Activated CD4-positive, CD25-positive, alpha-beta regulatory T cell (primary cell): ENCODE measurements at places on chromosomes 13 and 19.

- no peak for DNase-seq
These were observed 7.2 kb downstream of the TMEM255B start for GRCh38 chr13:113766035-113766800.

DNA sequence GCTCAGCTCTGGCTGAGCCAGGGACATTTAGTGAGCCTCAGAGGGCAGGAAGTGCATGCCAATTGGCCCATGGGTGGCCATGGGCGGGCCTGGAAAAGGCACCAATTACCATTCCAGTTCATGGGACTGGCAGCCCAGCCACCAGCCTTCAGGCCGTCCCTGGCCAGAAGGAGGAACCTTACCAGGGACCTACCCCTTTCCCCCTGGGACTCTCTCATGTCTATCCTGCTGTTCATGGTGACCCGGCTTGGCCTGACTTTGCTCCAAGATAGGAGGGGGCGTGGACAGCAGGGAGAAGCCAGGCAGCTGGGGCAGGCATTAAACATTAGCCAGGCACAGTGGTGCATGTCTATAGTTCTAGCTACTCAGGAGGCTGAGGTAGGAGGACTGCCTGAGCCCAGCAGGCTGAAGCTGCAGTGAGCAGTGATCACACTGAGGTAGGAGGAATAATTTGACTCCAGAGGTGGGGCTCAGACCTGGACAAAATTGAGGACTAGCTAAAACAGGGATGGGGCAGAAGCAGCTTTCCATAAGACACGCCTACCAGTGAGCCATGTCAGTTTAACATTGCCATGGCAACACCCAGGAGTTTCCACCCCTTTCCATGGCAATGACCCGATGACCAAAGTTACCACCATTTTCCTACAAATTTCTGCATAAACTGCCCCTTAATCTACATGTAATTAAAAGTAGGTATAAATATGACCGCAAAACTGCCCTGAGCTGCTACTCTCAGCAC lies 14.3 kb upstream of the ZNF426 start:
- DNase-seq, result no peak

DNA sequence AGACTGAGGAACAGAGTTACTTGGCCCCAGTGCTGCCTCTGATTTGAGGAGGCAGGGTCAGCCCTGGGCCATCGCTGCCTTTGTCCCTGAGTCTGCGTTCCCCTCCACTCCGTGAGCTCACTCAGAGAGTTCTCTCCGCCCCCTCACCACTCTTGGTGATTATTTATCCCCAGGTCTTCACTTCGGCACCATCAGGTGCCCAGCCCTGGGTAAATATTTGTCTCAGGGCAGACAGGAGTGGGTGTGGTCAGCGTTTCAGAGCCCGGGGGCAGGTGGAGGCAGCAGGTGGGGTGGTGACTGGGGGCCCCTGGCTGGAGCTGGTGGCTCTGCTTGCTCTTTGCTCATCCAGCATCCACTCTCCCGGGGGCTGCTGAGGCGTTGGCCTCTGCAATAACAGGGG lies 20.6 kb downstream of the PPP1R37 start:
- no peak for DNase-seq

DNA sequence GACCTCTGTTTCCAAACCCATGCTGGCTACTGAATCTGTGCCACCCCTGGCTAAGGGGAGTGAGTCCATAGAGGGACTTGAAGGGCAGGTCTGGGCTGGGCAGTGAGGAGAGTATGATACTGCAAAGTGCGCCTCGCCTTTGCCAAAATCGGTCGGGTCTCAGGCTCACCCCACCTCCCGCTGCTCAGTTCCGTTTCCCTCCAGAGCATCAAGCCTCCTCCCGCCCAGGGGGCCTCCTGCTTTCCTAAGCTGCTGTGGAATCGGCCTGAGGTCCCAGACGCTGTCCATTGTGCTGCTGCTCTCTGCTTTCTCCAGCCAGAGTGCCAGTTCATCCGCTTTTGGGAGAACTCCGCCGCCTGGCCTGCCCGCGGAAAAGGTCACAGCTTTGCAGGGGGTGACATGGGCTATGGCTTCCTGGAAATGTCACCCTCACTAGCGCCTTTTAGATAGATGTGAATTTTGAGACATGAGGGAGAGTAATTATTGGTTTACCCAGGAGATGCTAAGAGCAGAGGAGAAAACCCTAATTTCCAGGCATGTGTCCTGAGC lies 1418.4 kb downstream of the UQCRFS1 start:
- no peak for DNase-seq

DNA sequence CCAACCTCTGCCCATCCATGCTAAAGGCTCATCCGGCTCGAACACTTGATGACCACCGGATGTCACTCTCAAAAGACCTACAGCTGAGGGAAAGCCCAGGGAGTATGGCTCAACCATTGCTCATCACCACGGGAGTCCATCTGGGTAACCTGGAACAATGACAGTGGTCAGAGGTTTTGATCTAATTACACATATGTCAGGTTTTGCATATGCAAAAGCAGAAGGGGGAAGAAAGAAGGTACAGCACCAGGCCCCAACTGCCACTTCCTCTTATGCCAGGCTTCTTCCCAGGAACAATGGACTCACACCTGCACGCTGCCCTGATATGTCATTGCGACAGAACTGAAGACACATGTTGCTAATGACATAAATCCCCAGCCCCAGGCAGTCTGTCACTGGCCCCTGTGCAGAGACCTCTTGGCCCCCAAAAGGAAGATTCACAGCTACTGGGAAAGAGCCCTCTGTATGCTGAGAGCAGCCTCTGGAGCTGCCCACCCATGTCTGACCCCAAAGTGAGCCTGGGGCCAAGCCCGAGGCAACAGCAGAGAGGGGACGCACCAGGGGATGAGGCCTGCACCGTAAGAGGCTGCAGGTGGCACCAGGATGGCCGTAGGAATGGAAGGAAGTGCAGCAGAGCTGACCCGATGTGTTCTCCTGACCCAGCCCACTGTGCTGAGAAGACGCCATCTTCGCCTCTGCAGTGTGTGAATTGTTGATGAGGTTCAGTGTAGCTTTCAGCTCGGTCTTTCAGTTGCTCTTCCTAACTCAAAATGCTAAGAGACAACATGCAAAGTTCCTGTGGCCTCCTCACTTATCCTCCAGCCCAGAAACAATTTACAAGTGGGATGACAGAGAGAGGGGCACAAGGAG lies 26.3 kb downstream of the EPS15L1 start:
- no peak for DNase-seq

DNA sequence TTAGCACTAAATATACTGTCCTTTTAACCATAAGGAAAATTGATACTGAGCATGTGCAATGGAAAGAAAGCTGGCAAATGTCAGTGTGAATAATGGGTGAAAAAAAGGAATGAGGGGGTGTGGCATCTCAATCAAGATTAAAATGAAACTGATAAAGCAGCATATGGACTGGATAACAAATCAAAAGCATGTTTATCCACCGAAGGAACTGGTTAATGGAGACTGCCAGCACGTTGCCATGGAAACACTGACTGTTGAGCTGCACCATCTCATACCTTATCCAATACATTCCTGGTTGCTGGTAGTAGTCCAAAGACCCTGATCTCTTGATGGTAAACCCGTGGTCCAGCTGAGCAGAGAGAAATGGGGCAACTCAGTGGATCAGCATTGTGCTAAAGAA lies 311.4 kb upstream of the MAB21L1 start:
- DNase-seq, result no peak

DNA sequence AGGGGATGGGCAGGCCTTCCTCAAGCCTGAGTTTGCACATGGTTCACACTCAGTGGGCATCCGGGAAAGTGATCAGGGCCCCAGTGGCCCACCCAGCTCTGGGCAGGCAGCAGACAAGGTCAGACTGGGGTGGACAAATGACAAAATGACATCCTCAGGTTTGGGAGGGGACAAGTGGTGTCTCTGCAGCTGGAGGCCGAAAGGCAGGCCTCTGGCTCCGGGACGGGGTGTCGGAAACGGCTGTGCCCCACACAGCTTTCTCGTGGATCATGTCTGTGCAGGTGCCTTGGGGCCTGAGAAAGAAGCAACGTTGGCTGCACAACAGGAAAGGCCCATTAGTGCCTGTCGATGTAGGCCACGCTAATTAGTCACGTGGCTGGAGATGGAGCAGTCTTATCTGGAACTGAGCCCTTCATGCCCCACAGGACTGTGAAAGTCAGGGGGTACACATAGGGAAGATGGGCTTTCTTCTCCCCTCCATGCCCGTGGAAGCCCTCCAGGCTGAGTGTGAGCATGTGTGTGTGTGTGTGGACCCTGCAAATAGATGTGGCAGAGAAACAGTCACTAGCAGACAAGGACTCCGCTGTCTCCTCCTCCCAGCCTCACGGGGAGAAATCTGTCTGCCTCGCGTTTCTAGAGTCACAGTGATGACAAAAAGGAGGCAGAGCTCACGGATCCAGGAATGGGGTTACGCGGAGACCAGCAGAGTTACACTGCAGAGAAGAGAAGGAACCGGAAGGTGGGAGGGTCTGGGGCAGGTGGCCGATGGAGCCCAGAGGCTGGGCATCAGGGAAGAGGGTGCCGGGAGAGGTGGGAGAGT lies 44.2 kb downstream of the CHST8 start:
- DNase-seq, result no peak

DNA sequence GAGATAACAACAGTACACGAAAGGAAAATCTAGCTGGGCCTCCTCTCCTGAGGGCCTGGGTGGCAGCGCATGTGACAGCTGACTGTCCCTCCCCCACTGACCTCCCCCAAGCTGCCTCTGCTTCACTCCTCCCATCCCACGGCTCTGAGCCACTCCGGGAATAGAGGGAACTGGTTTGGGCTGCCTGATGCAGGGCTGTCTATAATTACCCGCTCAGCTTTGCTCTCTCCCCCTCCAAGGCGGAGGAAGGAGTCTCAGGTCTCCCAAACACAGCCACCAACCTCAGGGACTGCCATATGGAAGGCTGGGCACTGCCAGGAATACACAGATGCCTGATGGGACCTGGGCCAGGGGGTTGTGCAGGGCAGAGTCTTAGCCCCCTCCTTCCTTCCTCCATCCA lies 7.9 kb downstream of the NAPA start:
- DNase-seq, result no peak

- DNase-seq, result no peak
These were observed 146.3 kb downstream of the GPC5 start for GRCh38 chr13:91544723-91545122.

- DNase-seq, result no peak
These were observed 7.9 kb upstream of the PEAK3 start for GRCh38 chr19:2289714-2290435.

DNA sequence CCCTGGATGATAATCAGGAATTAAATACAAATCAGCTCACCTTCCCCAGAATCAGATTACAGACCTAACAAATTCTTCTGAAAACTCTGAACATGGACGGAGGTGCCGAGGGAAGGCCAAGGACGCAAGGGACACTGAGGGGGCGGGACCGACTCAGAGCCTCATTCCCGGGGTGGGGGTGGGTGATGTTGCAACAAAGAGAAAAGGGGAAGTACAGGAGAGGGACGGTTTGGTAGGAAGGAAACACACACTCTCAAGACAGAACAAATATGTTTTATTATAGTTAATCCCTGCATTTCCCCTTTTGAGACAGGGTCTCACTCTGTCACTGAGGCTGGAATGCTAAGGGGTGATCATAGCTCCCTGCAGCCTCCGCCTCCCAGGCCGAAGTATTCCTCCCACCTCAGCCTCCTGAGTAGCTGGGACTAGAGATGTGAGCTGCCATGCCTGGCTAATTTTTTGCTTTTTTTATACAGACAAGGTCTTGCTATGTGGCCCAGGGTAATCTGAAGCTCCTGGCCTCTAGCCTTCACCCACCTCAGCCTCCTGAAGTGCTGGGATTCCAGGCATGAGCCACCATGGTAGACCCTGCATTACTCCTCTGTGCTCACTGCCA lies 786 bp upstream of the LILRA2 start:
- no peak for DNase-seq

GRCh38 chr13:46347277-46347676 lies 39.8 kb downstream of the RUBCNL start:
- DNase-seq, result no peak

GRCh38 chr19:49421039-49421877 lies 2.0 kb downstream of the PTH2 start:
- DNase-seq, result no peak

GRCh38 chr13:111625526-111626315 lies 305.3 kb downstream of the TEX29 start:
- DNase-seq, result no peak

- no peak for DNase-seq
These were observed 2.1 kb downstream of the EFNB2 start for GRCh38 chr13:106533101-106533942.

DNA sequence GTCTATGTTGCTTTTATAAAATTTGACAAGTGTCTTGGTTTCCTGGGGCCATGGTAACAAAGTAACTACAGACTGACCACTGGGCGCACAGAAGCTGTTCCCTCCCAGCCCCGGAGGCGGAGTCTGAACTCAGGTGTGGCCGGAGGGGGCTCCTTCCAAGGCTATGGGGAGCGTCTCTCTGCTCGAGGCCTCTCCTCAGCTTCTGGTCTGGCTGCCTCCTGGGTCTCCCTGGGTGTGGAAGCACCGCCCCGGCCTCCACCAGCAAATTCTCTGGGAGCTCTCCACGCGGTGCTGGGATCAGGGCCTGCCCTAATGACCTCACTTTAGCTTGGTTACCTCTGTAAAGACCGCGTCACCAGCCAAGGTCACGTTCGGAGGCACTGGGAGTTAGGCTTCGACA lies 45.7 kb upstream of the F7 start:
- no peak for DNase-seq

GRCh38 chr13:47680748-47681147 lies 320.3 kb downstream of the SUCLA2 start:
- DNase-seq, result no peak

DNA sequence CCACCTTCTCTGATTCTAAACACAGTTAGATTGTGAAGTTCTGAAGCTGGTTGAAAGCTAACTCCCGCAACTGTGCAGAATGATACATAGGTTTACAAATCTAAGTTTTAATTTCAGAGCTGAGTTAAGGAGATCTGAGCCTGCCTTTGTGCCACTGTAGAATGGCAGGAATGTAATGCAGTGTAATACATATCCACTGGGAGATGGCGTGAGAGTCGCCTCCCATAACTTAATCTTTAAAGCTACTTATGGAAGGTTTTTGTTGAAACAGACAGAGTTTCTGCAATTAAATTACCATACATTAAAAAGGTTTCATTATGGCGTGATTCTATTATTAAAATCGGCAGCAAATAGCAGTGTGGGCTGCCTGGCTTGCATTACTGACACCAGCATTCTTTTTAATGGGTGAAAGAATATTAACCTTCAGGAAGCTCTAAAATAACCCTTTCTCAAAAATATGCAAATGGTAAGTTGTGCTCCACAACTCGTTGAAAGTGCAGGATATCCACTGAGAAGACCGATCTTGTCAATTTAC lies 257.4 kb downstream of the OLFM4 start:
- DNase-seq, result no peak

DNA sequence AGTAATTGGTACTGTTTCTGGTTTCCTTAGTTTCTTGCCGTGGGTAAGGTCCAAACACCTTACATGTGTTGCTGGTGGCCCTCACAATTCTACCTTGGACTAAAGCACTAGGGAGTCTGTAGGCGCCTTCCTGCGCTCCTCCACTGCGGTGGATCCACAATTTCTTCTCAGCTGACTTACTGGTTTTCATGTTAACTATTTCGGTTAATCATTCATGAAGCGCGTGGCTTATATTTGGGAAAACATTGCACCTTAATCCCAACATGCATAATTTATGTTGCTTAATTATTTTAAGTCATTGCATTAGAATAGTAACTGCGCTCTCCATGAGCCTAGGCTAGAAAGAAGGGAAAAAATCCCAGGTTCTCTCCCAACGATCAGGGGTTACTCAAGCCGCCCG lies 37.7 kb downstream of the ARHGEF7 start:
- DNase-seq, result no peak

GRCh38 chr13:82878536-82878935 lies 1003.7 kb downstream of the SLITRK1 start:
- no peak for DNase-seq
